ENCODE measurements at places on chromosomes 13 and 19. TPM values are rescaled to one million over a fixed set of nuclear protein-coding genes. Genes with fewer than 3 reads are reported as not detected.

Gene TTC9B
- 0.73 TPM for total RNA-seq

Gene GAS6
- total RNA-seq = 138 TPM

Gene IL17D
- total RNA-seq = 1.8 TPM

Gene SLC15A1
- not detected for total RNA-seq

Gene FEM1A
- 9.8 TPM for total RNA-seq

Gene KCNRG
- total RNA-seq = 2.3 TPM

Gene SPHK2
- total RNA-seq = 15.9 TPM

Gene ZNF556
- total RNA-seq = 0.03 TPM

DNA sequence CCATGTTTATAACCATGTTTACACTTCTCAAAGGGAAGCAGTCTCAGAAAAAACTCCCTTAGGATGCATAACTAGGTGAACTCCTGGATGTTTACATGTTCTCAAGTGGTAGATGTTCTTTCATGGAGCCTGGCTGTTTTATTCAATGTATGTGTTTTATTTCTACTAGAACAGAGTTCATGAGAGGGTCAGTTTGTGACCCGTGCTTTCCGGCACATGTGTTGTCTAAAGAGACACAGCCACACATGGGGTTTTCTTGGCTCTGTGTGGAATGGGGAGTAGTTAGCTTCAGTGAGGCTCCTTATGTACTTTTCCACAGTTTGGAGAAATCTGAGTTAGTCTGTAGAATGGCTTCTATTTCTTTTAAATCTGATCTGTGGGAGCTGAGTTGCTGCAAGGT, 60.9 kb downstream of the ATP8A2 start:
- DNase-seq = no peak

DNA sequence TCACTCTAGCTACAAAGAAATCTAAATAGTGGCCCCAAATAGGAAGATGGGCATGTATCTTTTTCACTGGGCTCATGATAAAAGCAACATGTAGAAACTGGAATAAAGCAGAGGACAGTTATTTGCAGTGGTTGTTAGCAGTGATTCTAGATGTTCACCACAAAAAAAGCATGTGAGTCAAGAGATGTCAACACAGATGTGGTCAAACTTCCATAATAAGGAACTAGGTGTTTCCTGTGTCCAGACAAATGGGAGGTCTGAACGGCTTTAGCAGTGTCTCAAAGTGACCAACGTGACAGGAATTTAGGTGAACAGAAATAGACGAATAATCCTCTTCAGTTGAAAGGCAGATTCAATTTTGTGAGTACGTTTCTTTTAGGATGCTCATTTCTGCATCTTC, 162.7 kb downstream of the TBC1D4 start:
- DNase-seq = peak; percentile 83

DNA sequence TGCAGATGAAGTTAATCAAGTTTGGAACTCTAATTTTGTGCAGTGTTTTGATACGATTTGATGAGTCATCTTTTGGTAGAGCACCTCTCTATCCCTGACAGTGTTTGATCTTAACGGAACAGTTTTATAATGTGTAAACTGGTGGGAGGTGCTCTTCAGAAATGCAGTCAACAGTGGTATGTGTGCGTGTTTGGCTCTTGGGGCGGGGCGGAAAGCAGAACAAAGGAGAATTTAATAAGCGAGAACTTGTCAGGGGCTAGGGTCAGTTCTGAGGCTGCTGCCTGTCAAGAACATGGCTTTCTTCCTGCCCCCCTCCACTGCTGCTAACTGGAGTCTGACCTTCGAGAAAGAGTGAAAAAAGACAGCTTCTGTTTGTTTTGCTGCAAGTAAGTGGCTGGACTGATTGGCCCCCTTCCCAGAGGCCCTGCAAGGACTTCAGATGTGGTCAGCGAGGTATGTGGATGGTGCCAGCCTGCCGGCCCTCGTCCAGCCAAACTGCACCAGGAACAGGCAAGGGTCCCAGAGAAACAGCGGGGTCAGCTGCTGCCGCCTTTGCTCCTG, 40.8 kb downstream of the BBC3 start:
- DNase-seq = peak; percentile 74

- no peak for DNase-seq
Measured at GRCh38 chr13:53048880-53049279, 20.3 kb downstream of the OLFM4 start.

GRCh38 chr13:93364166-93364565, 137.6 kb downstream of the GPC6 start:
- DNase-seq = peak; percentile 72

GRCh38 chr19:29076161-29076560, 136.8 kb downstream of the UQCRFS1 start:
- DNase-seq = no peak

All from HT1080 (cell line).